ENCODE measurements at places on chromosomes 11 and 22.

DNA sequence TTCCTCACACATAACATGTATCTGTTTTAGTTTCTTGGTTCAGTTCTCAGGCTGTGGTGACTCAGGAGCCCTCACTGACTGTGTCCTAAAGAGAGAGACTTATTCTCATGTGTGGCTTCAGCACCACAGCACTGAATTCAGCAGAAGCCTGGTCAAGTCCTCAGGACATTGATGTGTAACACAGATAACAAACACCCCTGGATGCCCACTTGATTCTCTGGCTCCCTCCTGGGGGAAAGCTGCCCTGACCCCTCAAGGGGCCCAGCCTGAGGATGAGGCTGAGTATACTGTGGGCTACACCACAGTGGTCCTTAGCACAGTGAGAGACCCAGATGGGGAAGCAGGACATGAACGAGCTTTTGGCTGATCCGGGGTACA is 87.2 kb upstream of the VPREB1 start:
- DNase-seq: no peak

DNA sequence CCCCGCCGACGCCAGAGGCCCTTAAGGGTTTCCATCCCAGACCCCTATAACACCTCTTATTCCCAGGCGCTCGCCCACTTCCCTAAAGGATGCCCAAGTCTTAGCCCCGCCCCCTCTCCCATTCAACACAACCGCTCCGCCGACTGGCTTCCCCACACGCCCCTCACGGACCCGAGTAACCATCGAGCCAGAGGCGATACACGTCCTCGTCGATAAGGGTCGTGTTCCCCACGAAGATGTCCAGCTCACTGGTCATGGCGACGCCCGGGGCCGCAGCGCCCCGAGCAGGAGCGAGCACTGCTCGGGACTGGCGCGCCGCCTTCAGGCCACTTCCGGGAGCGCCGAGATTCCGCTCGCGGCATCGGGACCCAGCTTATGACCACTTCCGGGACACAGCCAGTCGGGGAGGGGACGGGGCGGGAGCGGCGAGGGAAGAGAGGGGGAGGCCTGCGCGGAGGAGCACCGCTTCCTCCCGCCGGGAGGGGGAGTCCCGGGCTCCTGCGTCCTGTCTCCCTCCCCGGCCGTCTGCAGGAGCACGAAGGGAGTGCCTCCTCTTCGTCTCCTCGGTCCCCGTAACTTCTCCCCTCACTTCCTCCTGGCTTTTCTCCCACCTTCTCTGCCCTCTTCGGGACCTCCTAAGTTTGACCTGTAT is at the start of gene FIBP:
Gene FIBP, minus strand, starts transcription at position 309 of the 652 bp plus-strand sequence. Its CDS starts 53 bp downstream, at position 256.
- DNase-seq: peak; percentile 97

DNA sequence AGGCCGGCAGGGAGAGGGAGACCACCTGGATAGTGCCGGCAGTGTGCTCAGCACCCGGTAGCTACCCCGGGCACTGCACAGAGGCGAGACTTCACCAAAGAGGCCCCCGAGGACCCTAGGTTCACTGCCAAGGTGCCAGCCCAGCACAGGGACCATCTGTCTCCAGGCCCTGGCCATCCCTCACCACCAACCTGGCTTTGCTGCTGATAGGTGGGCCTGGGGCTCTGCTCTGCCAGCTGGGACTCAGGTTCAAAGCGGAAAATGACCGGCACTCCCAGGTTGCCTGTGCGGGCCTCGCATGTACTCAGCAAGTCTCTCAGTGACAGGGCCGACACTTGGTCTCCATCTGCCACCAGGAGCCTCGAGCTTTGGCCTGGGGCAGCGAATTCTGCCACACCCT is 812.2 kb downstream of the BRD1 start:
- no peak for DNase-seq

DNA sequence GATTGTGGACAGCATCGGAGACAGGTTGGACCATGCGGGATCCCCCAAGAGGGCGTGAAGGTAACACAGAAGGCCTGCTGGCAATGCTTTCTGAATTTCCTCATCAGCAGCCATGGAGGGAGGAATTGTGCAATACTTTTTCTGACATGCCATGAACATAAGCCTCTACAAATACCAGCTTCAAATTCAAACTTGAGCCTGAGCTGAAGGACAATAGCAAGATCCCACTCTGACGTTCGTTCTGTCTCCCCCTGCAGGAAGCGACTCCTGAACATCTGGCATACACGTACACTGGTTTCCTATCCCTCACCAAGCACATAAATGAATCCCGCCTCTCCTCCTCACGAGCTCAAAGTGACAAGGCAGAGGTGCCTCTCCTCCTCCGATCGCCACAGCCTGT is 312.2 kb downstream of the BRD1 start:
- no peak for DNase-seq

DNA sequence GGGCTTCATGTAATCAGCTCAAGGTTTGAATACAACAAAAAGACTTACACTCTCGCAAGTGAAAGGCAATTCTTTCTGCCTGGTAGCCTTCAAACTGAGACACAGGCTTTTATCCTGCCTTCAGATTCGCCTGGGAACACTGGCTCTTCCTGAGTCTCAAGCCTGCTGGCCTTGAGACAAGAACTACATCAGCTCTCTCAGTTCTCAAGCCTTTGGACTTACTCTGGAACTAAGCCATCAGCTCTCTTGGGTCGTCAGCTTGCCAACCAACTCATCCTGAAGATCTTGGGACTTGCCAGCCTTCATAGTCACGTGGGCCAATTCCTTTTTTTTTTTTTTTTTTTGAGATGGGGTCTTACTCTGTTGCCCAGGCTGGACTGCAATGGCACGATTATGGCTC is 35.7 kb upstream of the LRRC10B start:
- DNase-seq: no peak

- no peak for DNase-seq
Observed at GRCh38 chr11:59556917-59557348, 45.6 kb downstream of the OR4D9 start.

DNA sequence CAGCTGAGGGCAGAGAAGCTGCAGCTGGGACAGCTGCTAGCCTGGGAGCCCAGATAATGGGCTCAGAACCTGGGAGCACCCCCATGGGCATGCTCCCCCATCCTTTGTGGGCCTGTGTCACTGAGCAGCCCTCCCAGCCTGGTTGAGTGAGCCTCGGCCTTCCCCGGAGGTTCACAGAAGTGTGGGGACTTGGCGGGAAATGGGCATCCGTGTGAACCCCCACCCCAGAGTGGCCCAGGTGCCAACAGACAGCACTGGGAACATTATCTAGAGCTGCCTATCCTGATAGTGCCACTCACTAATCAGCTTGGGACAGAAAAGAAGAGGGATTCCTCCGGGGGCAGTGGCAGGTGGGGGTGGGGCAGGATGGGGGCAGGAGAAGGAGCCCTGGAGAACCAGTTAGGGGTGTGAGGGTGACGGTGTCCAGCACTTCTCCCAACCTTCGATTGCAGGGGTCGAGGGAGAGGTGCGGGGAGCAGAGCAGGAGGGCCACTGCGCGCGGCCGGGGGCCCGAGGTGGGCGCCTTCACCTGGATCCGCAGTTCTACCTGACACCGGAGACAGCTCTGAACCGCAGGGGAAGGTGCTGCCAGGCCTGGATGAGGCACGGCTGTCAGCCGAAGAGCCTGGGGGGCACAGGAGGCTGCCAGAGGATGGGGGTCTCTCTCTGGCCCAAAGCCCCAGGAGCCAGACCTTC is 33.1 kb downstream of the FLRT1 start:
- DNase-seq: no peak

DNA sequence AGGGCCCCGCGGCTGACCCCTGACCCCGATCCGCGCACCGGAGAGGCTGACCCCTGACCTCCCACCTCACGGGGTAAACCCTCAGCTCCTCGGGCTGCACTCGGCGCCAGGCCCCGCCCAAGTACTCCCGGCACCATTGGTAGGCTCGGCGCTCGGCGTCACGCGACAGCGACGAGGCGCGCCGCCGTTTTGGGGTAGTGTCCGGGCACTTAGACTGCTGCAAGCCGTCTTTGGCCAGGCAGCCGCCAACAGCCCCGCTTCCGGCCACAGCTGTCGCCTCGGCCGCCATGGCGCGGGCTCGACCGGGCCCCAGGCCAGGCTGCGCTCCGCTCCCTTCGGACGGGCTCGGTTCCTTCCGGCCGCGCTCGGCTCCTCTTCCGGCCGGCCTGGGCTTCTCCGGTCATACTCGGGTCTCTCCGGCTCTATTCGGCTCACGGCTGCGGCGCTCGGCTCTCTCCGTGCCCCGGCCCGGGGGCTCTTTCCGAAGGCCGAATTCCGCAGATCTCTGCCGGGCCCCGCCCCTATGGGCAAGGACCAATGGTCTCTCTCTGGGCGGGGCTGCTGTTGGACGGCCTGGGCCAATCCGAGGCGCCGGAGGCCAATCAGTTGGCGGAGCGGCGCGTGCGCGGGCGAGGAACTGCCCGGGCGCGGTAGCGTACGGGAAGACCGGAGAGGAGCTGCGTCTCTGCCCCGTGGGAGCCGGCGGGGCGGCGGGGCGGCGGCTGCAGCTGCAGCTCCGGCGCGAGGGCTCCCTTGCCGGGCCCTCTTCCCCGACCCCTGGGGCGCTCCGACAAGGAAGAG is at the start of gene CHKB:
Gene CHKB, minus strand, starts transcription at position 357 of the 801 bp plus-strand sequence. Its CDS starts 68 bp downstream, at position 289.
- peak; percentile 99 for DNase-seq

DNA sequence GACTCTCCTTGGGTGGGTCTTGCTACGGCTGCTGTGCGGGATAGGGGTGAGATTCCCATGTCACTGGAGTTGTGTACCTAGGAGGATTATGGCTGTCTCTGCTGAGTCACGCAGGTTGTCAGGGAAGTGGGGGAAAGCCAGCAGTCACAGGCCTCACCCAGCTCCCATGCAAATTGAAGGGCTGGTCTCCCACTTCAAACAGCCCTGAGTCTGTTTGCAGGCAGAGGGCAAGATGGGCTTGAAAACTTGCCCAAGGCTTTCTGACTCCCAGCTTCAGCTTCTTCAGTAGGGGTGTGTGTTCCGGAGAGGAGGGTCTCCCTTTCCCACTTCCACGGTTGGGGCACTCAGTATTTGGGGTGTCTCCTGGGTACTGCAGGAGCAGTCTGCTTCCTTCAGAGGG is 10.9 kb upstream of the SC5D start:
- no peak for DNase-seq

DNA sequence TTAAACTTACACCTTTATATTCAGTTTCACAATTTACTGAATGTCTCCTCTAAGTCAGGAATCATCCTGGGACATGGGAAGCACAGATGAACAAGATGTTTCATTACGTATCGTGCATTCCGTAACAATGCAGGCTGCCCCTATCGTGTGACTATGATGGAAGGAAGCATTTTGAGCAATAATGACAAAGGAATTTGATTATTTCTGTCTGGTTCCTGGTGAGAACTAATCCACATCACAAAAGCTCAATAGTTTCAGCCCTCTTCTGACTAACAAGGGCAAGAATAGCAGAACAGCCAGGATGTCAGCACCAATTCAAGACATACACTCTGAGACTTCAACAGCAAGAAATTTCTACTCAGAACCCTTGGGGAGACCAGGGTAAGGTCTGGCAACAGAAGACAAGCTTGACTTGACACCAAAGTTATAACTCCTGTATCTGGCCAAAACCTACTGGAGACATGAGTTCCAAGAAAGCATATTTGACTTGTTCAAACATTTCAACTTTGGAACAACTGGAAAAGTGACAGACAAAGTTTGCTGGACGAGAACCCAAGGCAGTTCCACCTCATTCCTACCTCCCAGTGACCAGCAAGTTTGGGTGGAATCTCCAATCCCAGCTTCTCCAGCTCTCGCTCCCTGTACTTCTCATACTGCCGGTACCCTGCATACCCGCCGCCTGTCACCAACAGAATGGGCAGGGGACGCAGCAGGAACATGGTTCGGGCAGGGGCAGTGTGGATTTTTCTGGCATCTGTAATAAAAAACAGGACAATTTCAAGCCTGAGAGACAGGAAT is 14.3 kb downstream of the PISD start:
- DNase-seq: no peak

DNA sequence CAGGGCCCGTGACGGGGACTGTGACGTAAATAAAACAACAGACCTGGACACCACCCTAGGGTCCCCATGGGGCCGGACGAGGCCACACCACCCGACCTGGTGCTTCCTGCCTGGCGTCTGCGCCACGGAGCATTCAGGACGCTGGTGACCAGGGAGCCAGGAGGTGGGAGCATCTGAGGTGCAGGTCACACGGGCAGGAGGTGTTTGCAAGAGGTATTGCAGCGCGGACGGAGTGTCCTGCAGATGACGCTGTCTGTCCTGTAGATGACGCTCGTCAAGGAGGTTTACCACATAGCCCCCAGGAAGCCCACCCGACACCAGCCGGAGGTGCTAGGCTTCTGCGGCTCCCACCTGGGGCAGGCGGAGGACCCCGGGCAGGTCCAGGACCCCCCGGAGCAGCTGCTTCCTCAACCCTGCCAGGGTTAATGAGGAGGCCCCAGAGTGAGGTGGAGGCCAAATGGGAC is 986 bp upstream of the MUC5B start:
- DNase-seq: no peak

DNA sequence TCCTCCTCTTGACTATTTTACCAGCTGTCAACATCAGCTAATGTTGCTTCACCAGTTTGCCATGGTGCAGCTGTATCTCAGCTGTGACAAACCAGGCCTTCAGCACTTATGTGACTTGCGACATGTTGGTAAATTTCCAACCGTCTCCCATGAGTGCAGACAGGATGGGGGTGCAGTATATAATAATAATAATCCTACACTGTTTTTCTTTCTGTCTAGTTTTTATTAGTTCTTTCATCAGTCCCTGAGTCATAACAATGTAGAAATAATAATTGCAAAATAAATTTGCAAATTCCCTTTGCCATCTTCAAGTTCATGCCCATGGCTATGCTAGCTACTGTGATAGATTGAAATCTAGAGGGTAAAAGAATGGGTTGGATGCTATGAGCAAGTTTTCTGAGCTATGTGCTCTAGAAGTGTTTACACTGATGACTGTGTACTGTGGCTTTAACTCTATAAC is 4.9 kb downstream of the MMP13 start:
- DNase-seq: peak; percentile 25

DNA sequence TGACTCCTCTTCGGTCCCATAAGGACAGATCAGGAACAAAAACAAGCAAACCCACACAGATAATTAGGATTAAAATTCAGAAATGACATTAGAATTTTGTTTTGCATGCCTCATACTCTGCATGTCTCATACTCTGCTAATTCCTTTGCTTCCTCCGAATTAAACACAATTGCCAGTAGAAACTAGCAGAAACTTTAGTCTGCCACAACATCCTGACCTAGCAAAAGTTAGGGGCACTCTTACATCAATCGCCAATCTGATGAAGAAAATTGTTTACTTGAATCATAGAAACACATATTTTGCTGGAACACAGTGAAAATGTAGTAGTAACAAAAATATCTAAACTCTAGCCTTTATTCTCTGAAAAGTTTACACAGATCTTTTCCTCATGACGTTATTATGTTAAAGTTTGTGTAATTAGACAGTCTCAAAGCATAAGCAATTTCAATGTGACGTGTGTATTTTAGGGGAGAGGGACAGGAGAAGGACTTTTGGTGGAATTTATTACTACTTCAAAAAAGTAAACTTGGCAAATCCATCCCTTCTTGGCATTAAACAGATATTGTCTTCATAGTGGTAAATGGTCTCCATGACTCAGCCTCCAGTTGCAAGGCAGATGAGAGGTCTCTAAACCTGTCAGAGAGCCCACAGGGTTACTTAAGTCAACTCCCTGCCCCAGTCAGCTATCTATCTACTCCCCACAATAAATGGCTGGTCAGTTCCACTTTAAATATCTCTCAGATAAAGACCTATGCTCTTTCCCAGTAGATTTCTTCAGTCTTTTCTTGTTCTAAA is 249.8 kb upstream of the UBASH3B start:
- no peak for DNase-seq

- DNase-seq: no peak
Observed at GRCh38 chr22:17984114-17984513, 40.2 kb downstream of the MICAL3 start.

- no peak for DNase-seq
Observed at GRCh38 chr11:72940417-72940816, 126.2 kb downstream of the ATG16L2 start.
